ENCODE measurements at places on chromosomes 6 and 20.

DNA sequence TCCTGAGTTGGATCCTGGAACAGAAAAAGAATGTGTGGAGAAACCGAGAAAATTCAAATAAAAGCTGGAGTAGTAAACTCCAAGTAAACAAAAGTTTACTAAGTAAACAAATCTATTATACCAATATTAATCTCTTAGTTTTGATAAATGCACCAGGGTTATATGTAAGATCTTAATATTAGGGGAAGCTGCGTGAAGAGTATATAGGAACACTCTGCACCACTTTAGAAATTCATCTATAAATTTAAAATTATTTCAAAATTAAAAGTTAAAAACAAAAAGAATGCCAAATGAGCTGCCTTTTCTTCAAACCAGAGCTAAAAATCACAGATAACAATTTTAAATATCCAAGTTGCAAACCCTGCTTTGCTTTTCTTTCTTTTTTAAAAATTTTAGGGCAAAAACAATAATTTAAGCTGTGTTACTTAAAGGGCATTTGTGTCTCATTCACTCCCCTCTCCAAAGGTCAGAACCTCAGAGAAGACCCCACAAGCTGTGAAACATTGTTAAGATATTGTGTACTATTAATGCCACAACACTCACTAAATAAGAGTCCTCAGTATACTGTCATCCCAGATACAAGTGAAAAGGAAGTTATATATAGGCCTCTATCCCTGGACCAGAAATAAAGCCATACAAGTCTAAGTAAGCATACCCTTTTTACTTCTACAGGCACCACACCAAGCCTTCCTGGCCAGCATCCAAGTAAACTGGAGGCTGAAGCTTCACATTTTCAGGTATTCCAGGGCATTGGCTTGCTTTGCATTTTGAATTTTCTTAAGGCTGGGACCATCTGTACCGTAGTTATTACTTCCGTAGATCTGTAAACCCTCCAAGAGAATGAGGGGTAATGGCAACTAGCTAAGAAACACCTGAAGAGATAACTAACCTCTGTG lies 7.0 kb downstream of the DNAAF9 start:
- peaks cover 55% of the 10 kb centered on the region for H3K4me1 ChIP-seq
- H3K4me3 ChIP-seq = no peak overlapping the region
- no peaks in the 10 kb centered on the region for H3K27me3 ChIP-seq

DNA sequence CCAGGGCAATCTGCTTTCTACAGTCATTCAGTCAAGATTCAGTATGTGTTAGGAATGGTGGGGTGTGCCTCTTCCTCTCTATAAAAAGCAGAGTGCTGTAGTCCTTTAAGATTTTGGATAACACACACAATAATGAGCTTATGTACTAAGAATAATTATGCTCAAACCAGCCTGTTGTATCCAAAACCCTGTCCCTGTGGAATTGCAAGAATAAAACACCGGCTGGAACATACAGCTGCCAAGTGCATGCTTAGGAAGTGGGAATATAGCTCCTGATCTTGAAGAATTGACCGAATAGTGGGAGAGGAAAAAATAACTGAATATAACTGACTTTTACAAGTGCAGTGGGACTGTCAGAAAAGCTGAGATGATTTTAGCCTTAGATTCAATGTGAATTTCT lies 979 bp upstream of the MOCS1 start:
- H3K4me3 ChIP-seq = no peak overlapping the region
- no peak for DNase-seq
- no peak overlapping the region for H3K27ac ChIP-seq
- peaks cover 17% of the 10 kb centered on the region for H3K4me1 ChIP-seq
- H3K27me3 ChIP-seq = peaks cover 3% of the 10 kb centered on the region

GRCh38 chr20:9454791-9455190 lies 59.6 kb upstream of the LAMP5 start:
- H3K27me3 ChIP-seq = peaks cover 1% of the 10 kb centered on the region
- no peak overlapping the region for H3K27ac ChIP-seq
- H3K4me1 ChIP-seq = peaks cover 15% of the 10 kb centered on the region
- peaks cover 34% of the 10 kb centered on the region for H3K36me3 ChIP-seq
- no peak for DNase-seq
- H3K4me3 ChIP-seq = no peak overlapping the region

DNA sequence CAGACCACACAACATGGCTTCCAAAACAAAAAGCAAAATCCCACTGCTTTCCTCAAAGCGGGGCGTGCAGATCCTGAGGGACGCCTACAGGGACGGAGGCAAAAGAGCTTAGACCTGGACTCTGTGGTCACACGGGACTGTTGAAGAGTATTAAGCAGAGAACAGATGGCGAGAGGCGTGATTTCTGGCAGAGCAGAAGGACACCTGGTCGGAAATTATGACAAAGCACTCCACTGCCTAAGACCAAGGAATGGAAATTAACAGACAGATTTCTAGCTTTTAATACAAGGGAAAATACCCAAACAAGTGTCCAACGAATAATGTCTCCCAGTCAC lies 15.4 kb downstream of the CST7 start:
- no peak overlapping the region for H3K4me3 ChIP-seq
- H3K27me3 ChIP-seq = no peaks in the 10 kb centered on the region

DNA sequence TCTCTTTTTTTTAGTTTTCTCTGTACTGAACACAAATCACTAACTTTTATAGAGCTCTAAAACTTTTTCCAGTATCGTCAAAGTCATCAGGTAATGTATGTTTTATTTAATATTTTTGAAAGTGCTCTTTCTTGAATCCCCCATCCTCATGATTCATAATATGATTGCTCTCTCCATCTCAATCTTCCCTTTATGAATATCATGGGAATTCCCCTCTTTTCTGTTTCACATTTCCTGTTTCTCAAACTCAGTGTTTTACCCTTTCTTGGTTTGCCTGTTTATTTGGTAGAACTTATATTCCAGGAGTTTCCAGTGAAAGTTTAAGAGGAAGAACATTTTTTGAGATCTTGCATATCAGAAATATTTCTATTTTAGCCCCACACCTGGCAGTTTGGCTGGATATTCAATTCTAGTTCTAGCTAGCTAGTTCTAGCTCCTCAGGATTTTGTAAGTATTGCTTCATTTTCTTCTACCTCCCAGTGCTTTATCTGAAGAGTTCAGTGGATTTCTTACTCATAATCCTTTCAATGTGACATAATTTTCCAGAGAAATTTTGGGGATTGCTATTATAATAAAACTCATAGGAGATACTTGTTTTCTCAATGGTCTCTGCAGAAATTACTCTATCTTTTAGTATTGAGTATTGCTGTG lies 6.1 kb upstream of the C6orf58 start:
- H3K4me3 ChIP-seq = no peak overlapping the region
- H3K27me3 ChIP-seq = peaks cover 5% of the 10 kb centered on the region
- no peaks in the 10 kb centered on the region for H3K4me1 ChIP-seq
- H3K27ac ChIP-seq = no peak overlapping the region
- no peaks in the 10 kb centered on the region for H3K36me3 ChIP-seq

- no peak for DNase-seq
- no peak overlapping the region for H3K4me3 ChIP-seq
- peaks cover 8% of the 10 kb centered on the region for H3K4me1 ChIP-seq
Measured at GRCh38 chr6:1228754-1229191, 83.1 kb upstream of the FOXQ1 start.

DNA sequence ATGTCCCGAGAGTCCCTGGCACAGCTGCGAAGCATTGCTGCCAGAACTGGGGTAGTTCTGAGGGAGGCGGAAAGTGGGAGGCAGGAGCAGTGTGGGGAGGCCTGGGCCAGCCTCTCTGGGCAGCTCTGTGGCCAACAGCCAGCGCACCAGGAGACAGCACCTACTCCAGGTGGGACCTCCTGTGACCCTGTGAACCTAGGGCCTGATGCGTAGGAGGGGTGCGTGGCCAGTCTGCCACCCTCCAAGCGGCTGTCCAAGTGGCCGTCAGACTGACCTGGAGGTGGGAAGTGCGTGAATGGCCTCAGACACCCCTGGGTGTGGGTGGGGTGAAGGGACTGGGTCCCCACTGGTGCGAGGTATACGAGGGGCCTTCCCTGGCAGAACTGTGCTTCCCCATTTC lies 15.5 kb downstream of the SS18L1 start:
- H3K4me3 ChIP-seq = no peak overlapping the region
- H3K27me3 ChIP-seq = no peaks in the 10 kb centered on the region
- no peak overlapping the region for H3K27ac ChIP-seq
- H3K4me1 ChIP-seq = peaks cover 35% of the 10 kb centered on the region
- no peak for DNase-seq

- H3K27ac ChIP-seq = no peak overlapping the region
- no peak for DNase-seq
- H3K36me3 ChIP-seq = peaks cover 10% of the 10 kb centered on the region
- H3K4me3 ChIP-seq = no peak overlapping the region
Measured at GRCh38 chr20:62350098-62350628, 16.9 kb downstream of the LAMA5 start.

GRCh38 chr6:54074578-54075195 lies 36.6 kb upstream of the MLIP start:
- no peak overlapping the region for H3K4me3 ChIP-seq
- no peaks in the 10 kb centered on the region for H3K36me3 ChIP-seq
- no peaks in the 10 kb centered on the region for H3K27me3 ChIP-seq
- DNase-seq = no peak
- no peaks in the 10 kb centered on the region for H3K4me1 ChIP-seq
- no peak overlapping the region for H3K27ac ChIP-seq

GRCh38 chr6:166490671-166491500 lies 95.6 kb downstream of the RAMACL start:
- H3K4me1 ChIP-seq = no peaks in the 10 kb centered on the region
- 0 out of 2 replicates have a peak, but pooled peaks cover 6% of the 10 kb centered on the region for H3K36me3 ChIP-seq
- DNase-seq = no peak
- H3K4me3 ChIP-seq = no peak overlapping the region

DNA sequence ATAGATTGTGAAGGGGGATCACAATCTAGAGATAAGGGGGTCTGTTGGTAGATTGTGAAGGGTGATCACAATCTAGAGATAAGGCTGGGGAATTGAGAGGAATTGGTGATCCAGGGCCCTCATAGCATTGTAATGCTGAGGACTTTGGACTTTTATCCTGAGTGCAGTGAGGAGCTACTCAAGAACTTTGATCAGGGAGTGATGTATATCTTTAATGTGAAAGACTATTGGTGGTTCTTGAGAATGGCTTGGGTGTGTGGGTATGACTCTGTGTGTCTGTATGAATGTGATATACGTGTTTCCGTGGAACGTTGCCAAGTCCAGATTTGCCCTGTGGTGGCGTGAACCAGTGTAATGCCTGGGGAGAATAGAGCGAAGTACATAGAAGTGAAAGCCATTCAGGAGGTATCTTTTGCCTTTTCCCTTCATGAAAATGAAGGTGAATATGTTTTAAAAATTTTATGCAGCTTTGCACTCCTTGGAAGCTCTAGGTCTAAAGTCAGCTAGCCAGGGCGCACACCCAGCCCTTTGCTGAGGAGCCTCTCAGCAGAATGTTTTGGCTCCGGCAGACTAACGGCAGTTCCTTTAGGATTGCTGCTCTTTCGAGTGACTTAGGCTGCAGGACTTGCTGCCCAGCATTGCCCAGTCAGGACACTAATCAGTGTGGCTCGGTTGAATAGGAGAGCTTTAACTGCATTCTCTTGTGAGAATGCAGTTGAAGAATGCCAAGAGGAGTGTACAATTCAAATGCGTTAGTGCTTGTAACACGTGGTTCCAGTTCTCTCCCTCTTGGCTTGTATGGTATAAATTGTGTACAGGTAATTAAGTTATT lies 3.5 kb downstream of the ZFAND3 start:
- peaks cover 75% of the 10 kb centered on the region for H3K4me1 ChIP-seq
- H3K4me3 ChIP-seq = peak overlapping the region; percentile 85
- no peaks in the 10 kb centered on the region for H3K36me3 ChIP-seq
- DNase-seq = peak; percentile 16

GRCh38 chr6:45706319-45706718 lies 309.3 kb downstream of the CLIC5 start:
- no peak for DNase-seq
- H3K27ac ChIP-seq = no peak overlapping the region
- H3K36me3 ChIP-seq = no peaks in the 10 kb centered on the region

DNA sequence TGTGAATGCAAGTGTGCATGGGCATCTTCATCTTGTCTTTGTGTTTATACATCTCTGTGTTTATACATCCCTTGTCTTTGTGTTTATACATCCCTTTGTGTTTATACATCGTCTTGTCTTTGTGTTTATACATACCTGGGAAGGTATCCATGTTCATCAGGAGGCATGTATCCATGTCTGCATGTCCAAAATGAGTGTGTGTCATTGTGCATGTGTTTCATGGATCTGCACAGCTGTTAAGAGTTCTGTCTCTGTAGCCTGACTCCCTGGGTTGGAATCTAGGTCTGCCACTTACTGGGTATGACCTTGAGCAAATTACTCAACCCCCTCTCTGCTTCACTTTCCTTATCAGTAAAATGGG lies 50.1 kb upstream of the SIRPA start:
- H3K36me3 ChIP-seq = 0 out of 2 replicates have a peak, but pooled peaks cover 4% of the 10 kb centered on the region
- no peak for DNase-seq
- H3K4me3 ChIP-seq = no peak overlapping the region
- H3K27me3 ChIP-seq = peaks cover 30% of the 10 kb centered on the region

DNA sequence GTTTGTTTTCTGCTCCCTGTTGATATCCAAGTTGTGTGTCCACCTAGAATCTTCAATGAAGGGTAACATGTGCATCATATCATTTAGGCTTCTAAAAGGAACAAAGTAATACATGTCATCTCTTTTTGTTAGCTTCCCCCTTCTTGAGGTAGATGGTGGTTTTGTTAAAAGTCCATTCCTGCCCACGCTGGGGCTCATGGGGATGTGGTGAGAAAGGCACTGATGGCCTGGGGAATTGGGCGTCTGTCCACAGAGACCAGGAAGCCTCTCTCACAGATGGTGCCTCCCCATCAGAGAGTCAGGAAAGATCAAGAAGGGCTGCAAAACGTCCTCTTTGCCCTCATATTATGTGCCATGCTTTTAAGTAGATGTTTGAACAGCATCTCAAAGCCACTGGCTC lies 32.5 kb downstream of the GNAS start:
- peaks cover 21% of the 10 kb centered on the region for H3K4me1 ChIP-seq
- peaks cover 8% of the 10 kb centered on the region for H3K27me3 ChIP-seq
- no peak for DNase-seq

DNA sequence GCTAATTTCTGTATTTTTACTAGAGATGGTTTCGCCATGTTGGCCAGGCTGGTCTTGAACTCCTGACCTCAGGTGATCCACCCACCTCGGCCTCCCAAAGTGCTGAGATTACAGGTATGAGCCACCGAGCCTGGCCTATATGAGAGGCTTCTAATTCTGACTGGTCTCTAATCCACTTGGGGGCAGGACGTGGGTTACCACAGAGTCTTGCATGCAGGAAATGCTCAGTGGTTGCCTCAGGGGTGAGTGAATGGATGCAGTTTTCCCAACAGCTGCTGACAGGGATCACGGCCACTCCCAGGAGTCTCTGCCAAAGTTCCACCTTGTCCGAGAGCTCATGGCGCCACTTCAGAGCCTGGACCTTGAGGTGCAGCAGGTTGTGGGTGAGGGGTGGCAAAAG lies 6.4 kb upstream of the FANCE start:
- H3K27me3 ChIP-seq = no peaks in the 10 kb centered on the region
- H3K36me3 ChIP-seq = no peaks in the 10 kb centered on the region
- peaks cover 5% of the 10 kb centered on the region for H3K4me1 ChIP-seq
- no peak for DNase-seq

Data from HFFc6 (cell line).